AG04450 (cell line): ENCODE measurements at places on chromosomes 2 and 18.

- no peak for DNase-seq
Measured at GRCh38 chr2:29014331-29014730, 33.2 kb downstream of the TOGARAM2 start.

- no peak for DNase-seq
Measured at GRCh38 chr2:105617631-105618350, 126.9 kb upstream of the NCK2 start.

DNA sequence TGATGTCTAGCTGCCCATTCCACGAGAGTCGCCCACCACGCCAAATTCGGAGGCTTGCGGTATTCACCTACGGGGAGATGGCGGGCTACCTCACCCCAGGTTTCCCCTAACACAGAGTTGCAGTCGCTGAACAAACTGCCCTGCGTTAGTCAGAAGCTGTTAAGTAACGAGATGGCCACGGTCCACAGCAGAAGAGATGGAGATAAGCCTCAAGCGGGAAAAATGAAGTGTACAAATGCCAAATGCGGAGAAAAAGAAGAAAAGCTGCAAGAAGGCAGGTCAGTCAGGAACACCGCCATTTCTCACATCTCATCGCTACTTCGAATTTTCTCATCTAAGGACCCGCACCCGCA is 425 bp downstream of the ASB3 start:
- no peak for DNase-seq

- peak; percentile 7 for DNase-seq
Measured at GRCh38 chr2:159362816-159363251, 76.3 kb upstream of the WDSUB1 start.

GRCh38 chr18:43442571-43442970 is 165.3 kb upstream of the SYT4 start:
- DNase-seq = no peak
